ENCODE measurements at places on chromosomes 6 and 20. TPM values are rescaled to one million over a fixed set of nuclear protein-coding genes. Genes with fewer than 3 reads are reported as not detected.

MDFI gene
- 96.4 TPM for total RNA-seq

CPXM1 gene
- not detected for total RNA-seq

TRIM40 gene
- total RNA-seq = not detected

GABRR2 gene
- total RNA-seq = 0.36 TPM

PI3 gene
- total RNA-seq = 175 TPM

PLEKHG1 gene
- total RNA-seq = 1.3 TPM

TGM3 gene
- total RNA-seq = not detected

RIPOR3 gene
- not detected for total RNA-seq

BTNL2 gene
- total RNA-seq = not detected

FAM217A gene
- not detected for total RNA-seq

ZNF184 gene
- total RNA-seq = 7.0 TPM

CDH4 gene
- not detected for total RNA-seq

NOTCH4 gene
- total RNA-seq = 1.7 TPM

FBXO5 gene
- 16.8 TPM for total RNA-seq

MAFB gene
- 0.04 TPM for total RNA-seq

FOXA2 gene
- 14.4 TPM for total RNA-seq

GSTA5 gene
- not detected for total RNA-seq

NRSN1 gene
- not detected for total RNA-seq
